Activated T-cell treated with anti-CD3 and anti-CD28 coated beads, Interleukin-2, amount 50 U/mL, for 72 hours (primary cell): ENCODE measurements at places on chromosomes 13 and 19. TPM values are rescaled to one million over a fixed set of nuclear protein-coding genes. Genes with fewer than 3 reads are reported as not detected.
A peak's percentile ranks its signal among the peaks of the same experiment; 100 is the strongest.

SYNGR4 gene
- total RNA-seq, result 0.25 TPM

LYL1 gene
- total RNA-seq, result 4.8 TPM

ATP1A3 gene
- total RNA-seq, result 4.3 TPM

TEAD2 gene
- total RNA-seq, result not detected

IZUMO1 gene
- total RNA-seq, result 0.32 TPM

ZNF560 gene
- total RNA-seq, result 0.96 TPM

TPGS1 gene
- total RNA-seq, result 12.1 TPM

COL4A2 gene
- not detected for total RNA-seq

- H3K36me3 ChIP-seq, result no peaks in the 10 kb centered on the region
- peaks cover 23% of the 10 kb centered on the region for H3K27me3 ChIP-seq
- no peak for DNase-seq
- H3K4me1 ChIP-seq, result peaks cover 8% of the 10 kb centered on the region
Measured at GRCh38 chr19:54955376-54955775, 8.0 kb upstream of the NLRP7 start.

DNA sequence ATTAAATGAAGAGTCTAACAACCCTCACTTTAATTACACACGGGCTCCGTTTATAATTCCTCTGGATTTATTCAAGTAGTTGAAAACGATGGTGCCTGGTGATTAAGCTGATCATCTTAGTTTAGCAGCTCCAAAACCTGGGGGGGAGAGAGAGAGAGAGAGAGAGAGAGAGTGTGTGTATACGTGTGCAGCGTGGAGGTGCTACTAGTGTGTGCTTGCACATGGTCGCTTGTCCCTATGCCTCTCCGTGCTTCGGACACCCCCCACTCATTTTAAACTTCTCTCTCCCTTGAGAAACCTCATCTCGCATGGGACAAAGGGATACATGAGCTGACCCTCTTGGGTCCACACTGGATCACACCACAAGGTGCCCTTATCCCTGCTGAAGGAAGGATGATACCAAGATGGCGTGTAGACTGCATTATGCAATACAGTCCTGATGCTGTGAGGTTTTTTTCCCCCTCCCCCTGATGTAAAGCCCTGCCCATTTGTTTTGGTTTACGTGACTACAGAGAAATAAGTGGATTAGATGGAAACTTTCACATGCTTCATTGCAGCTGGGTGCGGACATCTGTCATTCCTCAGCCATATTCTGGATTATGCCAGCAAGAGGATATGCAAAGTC, 320.8 kb downstream of the ZNF536 start:
- no peak for DNase-seq
- peaks cover 36% of the 10 kb centered on the region for H3K27me3 ChIP-seq
- H3K36me3 ChIP-seq, result no peaks in the 10 kb centered on the region
- no peak overlapping the region for H3K4me3 ChIP-seq
- no peak overlapping the region for H3K27ac ChIP-seq

DNA sequence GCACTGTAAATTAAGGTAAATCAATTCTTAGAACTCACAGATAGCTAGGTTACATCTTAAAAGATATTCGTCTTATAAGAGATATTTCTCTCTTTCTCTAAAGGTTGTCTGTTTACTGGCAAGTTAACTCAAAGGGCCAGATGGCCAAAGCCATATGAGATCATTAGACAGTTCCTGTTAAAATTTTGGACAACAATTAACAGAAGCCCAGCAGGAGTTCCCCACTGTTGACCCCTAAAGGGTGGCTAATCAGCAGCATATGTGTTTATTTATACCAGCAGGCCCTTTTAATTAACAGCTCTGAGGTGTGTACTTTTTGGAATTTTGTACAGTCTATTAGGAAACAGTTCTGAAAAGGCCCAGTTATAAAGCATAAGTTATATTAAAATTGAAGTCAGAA, 245.8 kb downstream of the LIG4 start:
- no peak overlapping the region for H3K4me3 ChIP-seq
- no peaks in the 10 kb centered on the region for H3K4me1 ChIP-seq
- DNase-seq, result no peak
- H3K36me3 ChIP-seq, result no peaks in the 10 kb centered on the region
- no peak overlapping the region for H3K27ac ChIP-seq

GRCh38 chr13:112343591-112343990, 32.6 kb upstream of the SPACA7 start:
- peaks cover 33% of the 10 kb centered on the region for H3K27me3 ChIP-seq
- no peak overlapping the region for H3K4me3 ChIP-seq
- DNase-seq, result no peak
- no peaks in the 10 kb centered on the region for H3K36me3 ChIP-seq
- no peak overlapping the region for H3K27ac ChIP-seq

DNA sequence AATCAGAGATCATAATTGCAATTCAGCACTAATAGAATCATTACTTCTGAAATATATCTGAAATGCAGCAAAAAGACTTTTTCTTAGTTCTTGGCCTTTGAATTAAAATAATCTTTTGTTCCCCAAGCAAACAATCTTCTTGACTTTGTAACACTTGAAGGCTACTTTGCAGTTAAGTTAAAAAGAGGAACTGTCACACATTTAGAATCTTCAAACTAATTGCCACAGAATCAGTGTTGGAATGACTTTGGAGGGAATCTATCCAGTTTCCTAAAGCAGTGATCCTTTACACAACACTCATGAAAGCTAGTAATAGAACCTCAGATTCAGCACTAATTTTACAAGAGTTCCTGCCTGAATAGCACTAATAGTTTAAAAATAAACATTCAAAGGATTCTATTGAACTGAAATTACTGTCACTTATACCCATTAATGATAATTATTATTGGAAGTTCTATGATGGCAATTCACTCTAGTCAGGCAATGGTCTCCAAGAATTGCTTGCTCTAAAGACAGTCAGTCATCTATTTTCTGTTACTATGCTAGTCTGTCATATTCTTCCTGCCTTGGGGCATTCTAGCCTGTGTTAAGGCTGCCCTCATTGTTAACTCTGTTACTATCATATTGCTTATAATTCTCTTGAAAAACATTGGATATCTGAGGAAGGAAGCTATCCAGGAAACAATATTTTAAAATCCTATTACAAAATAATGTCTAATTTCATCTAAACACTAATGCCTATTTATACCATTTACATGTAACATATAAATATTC, 362.4 kb downstream of the DIAPH3 start:
- H3K27ac ChIP-seq, result no peak overlapping the region
- no peaks in the 10 kb centered on the region for H3K27me3 ChIP-seq
- no peak overlapping the region for H3K4me3 ChIP-seq
- no peak for DNase-seq

DNA sequence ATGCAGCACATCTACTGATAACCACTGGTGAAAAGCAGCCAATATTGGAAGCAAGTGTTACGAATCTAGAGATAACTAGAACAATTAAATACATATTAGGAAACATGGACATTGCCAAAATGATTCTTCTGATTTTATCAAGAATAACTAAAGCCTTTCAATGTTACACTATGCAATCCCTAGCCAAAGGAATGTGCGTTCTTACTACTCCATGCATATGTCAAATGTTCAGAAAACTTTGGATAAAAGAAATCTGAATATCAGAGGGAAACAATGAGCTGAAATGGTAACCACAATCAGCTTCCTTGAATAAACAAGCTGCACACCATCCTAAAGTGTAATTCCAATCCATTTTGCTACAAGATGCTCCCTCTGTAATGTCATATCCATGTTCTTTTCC, 951 bp upstream of the POSTN start:
- no peak for DNase-seq
- H3K4me3 ChIP-seq, result no peak overlapping the region
- no peaks in the 10 kb centered on the region for H3K27me3 ChIP-seq
- no peaks in the 10 kb centered on the region for H3K4me1 ChIP-seq
- no peaks in the 10 kb centered on the region for H3K36me3 ChIP-seq

DNA sequence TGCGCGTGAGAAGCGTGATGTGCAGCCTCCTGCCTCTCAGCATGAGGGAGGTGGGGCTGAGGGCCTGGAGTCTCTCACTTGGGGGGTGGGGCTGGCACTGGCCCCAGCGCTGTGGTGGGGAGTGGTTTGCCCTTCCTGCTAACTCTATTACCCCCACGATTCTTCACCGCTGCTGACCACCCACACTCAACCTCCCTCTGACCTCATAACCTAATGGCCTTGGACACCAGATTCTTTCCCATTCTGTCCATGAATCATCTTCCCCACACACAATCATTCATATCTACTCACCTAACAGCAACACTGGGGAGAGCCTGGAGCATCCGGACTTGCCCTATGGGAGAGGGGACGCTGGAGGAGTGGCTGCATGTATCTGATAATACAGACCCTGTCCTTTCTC, 8.7 kb downstream of the CD177 start:
- no peak for DNase-seq
- no peak overlapping the region for H3K4me3 ChIP-seq
- H3K27me3 ChIP-seq, result no peaks in the 10 kb centered on the region
- no peaks in the 10 kb centered on the region for H3K36me3 ChIP-seq

DNA sequence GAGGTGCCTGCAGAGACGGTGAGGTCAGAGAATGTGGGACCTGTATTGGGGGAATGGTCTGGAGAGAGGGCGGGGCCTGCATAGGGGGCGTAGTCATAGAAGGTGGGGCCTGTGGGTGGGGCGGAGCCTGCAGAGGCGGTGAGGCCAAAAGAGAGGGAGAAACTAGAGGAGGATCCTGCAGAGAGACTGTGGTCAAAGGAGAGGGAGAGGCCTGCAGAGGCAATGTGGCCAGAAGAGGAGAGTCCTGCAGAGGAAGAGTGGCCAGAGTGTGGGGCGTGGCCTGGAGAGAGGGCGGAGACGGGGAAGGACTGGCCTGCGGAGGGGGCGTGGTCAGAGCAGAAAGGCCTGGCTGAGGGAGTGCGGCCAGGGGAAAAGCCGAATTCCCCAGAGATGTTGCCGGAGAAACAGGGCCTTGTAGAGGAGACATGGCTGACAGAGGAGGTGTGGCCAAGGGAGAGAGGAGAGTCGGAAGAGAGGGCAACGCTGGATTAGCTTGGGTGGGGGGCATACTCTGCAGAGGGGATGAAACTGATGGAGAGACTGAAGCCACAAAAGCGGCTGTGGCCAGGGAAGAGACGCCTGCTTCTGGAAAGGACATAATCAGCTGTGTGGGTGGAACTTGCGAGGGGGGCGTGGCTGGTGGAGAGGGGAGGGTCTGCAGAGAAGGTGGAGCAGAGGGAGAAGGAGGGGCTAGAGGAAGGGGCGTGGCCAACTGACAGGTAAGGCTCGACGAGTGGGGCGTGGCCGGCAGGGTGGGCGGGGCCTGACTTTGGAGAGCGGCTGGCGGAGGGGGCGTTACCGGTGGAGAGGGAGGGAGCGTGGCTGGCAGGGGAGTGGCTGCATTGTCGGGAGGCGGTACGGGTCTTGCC, 2.5 kb downstream of the PRR36 start:
- H3K36me3 ChIP-seq, result no peaks in the 10 kb centered on the region
- no peak overlapping the region for H3K27ac ChIP-seq
- peaks cover 40% of the 10 kb centered on the region for H3K4me1 ChIP-seq
- H3K27me3 ChIP-seq, result peaks cover 36% of the 10 kb centered on the region
- peak overlapping the region; percentile 65 for H3K4me3 ChIP-seq
- DNase-seq, result peak; percentile 96

DNA sequence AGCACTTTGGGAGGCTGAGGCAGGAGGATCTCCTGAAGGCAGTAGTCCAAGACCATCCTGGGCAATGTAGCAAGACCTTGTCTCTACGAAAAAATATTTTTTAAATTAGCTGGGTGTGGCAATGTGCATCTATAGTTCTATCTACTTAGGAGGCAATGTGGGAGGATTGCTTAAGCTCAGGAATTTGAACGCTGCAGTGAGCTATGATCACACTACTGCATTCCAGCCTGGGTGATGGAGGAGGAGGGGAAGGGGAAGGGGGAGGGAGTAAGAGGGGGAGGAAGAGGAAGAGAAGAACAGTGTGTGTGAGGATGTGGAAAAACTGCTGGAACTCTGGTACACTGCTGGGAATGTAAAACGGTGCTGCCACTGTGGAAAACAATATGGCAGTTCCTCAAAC, 9.2 kb upstream of the CLIP3 start:
- no peak overlapping the region for H3K4me3 ChIP-seq
- no peak overlapping the region for H3K27ac ChIP-seq
- DNase-seq, result no peak
- H3K36me3 ChIP-seq, result no peaks in the 10 kb centered on the region

GRCh38 chr19:55493645-55494171, 5.5 kb downstream of the SSC5D start:
- no peaks in the 10 kb centered on the region for H3K36me3 ChIP-seq
- peak overlapping the region; percentile 62 for H3K4me3 ChIP-seq
- H3K27me3 ChIP-seq, result no peaks in the 10 kb centered on the region
- no peak for DNase-seq
- no peaks in the 10 kb centered on the region for H3K4me1 ChIP-seq

GRCh38 chr13:112435973-112436372, 59.8 kb downstream of the SPACA7 start:
- H3K27me3 ChIP-seq, result peaks cover 5% of the 10 kb centered on the region
- DNase-seq, result no peak
- H3K4me1 ChIP-seq, result no peaks in the 10 kb centered on the region
- H3K36me3 ChIP-seq, result peaks cover 4% of the 10 kb centered on the region
- H3K4me3 ChIP-seq, result no peak overlapping the region

DNA sequence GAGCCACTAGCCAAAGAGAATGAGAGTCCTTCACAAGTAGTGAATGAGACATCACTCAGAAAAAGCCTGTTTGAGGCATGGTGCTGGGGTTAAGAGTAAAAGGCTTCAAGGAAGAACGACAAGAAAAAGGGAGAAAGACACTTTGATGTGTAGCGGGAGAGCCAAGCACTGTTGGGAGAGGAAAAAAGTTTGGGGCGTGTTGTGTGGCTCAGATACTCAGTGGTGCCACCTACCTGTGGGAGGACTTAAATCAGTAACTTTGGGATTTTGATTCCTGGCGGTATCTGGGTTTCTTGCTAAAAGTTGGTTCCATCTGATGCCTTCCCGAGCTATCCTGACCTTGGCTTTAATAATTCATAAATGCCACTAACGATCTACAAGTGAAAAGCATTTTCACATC, 12.3 kb downstream of the ELSPBP1 start:
- H3K27ac ChIP-seq, result no peak overlapping the region
- H3K4me1 ChIP-seq, result no peaks in the 10 kb centered on the region
- H3K4me3 ChIP-seq, result no peak overlapping the region
- no peaks in the 10 kb centered on the region for H3K36me3 ChIP-seq
- H3K27me3 ChIP-seq, result peaks cover 11% of the 10 kb centered on the region
